ENCODE measurements at places on chromosomes 4 and X.

- DNase-seq = no peak
These were observed 46.1 kb downstream of the CXorf58 start for GRCh38 chrX:23953908-23954269.

DNA sequence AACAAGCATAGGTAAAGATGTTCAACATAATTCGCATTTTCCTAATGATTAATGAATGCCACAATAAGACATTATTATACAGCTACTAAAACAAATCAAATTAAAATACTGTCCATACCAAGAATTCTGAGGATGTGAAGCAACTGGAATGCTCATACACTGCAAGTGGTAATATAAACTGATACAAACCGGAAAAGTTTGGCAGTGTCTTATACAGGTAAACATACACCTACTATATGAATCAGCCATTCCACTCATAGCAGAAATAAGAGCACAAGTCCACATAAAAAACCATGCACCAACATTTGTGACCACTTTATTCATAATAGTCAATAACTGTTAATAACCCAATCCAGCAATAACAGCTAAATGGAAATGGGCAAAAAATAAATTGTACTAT lies 79.3 kb downstream of the FBXW7 start:
- no peak for DNase-seq

DNA sequence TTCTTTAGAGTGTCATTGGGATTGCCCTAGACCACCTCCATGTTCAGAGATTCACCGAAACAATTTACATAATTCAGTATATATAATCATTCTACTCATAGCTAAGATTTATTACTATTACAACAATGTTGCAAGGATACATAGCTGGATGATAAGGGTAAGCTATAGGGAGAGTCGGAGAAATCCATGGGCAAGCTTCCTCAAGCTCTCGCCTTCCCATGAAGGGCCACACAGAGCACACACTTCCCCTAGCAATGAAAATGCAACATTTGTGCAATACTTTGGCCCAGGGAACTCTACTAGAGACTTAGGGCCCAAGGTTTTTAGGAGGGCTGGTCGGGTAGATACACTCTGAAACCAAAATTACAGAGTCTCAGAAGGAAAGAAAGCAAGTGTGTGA lies 49.7 kb upstream of the ABCG2 start:
- DNase-seq = no peak

- no peak for DNase-seq
These were observed 9.9 kb upstream of the SPATA4 start for GRCh38 chr4:176205299-176205698.

DNA sequence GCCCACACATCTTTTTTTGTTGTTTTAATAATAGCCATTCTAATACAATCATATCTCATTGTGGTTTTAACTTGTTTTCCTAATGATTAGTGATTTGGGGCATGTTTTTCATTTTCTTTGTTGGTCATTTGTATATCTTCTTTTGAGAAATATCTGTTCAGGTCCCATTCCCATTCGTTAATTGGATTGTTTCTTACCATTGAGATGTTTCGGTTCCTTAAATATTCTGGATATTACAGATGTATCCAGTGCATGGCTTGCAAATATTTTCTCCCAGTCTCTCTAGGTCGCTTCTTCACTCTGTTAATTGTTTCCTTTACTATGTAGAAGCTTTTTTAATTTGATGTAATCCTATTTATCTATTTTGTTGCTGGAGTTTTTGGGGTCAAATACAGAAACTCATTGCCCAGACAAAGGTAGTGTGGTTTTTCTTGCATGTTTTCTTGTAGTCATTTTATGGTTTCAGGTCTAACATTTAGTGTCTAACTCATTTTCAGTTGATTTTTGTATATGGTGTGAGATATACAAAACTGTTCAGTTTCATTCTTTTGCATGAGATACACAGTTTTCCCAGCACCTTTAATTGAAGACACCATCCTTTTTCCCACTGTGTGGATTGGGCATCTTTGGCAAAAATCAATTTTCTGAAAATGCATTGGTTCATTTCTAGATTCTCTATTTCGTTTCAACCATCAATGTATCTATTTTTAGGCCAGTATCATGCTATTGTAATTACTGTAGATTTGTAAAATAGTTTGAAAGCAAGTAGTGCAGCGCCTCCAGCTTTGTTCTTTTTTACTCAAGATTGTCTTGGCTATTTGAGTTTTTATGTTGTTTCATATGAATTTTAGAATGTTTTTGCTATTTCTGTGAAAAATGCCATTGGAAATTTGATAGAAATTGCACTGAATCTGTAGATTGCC lies 195.9 kb downstream of the SCFD2 start:
- DNase-seq = no peak

- DNase-seq = no peak
These were observed 4.3 kb upstream of the IL21 start for GRCh38 chr4:122625156-122625555.

- no peak for DNase-seq
These were observed 88.0 kb downstream of the ARSF start for GRCh38 chrX:3129256-3129655.

GRCh38 chr4:160894809-160895208 lies 1269.0 kb downstream of the FSTL5 start:
- no peak for DNase-seq

DNA sequence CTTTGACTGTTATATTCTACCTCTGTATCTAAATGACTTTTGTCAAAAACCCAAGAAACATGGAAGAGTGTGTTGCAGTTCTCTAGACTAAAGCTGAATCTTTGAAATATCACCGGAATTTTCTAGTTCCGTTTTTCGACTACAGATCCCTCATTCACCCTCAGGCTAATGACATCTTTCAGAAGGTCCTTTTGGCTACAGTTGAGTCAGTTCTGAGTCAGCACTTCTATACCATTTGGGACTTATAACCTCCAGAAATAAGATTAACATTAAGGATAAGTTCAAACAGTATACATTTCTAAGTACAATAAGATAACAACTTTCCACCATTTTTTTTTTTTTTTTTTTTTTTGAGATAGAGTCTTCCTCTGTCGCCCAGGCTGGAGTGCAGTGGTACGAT lies 331.0 kb upstream of the CPXCR1 start:
- no peak for DNase-seq

DNA sequence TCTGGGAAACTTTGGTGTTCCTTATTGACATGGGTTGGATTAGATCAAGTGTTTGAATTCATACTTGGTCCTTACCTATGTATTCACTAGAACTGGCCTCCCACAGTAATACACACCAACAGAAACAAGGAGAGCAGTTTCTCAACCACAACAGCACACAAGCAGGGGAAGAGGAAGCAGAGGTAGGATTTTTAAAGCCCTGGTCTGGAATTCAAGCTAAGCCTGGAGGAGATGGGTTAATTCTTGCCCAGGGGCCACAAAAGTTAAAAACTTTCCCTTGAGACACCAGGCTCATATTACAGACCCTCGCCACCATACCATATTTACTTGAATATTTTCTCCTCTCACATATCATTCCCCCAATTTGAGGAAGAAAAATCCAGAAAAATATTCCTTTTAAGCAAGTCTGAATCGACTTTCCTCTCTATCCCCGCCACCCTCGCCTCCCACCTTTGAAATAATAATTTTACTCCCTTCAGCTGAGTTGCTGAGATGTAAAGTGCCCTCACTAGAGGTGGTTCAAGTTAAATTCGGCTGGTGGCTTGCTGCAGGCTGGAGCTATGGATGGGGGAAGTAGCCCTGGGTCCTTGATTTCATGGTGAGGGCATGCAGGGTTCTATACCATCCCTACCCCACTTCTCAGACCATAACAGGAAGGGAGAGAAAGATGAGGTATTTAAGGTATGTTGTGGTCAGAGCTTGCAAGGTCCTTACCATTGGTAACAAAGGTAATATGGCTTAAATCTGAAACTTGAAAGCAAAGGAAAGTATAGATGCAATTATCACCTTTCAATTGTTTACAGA lies 440.2 kb downstream of the INPP4B start:
- no peak for DNase-seq

GRCh38 chr4:98680806-98681205 lies 22.4 kb upstream of the TSPAN5 start:
- no peak for DNase-seq

- DNase-seq = no peak
These were observed 251.7 kb upstream of the MAD2L1 start for GRCh38 chr4:120318196-120318846.

GRCh38 chr4:6840062-6840976 lies 57.8 kb downstream of the KIAA0232 start:
- DNase-seq = no peak

- no peak for DNase-seq
These were observed 121.3 kb downstream of the PRDM5 start for GRCh38 chr4:120801137-120801758.

- no peak for DNase-seq
These were observed 31.0 kb downstream of the OSTC start for GRCh38 chr4:108681321-108681809.

- DNase-seq = peak; percentile 11
These were observed 907.6 kb upstream of the EPHA5 start for GRCh38 chr4:66577922-66578321.

GRCh38 chr4:145528601-145529000 lies 46.9 kb downstream of the SMAD1 start:
- DNase-seq = no peak

- DNase-seq = no peak
These were observed 24.9 kb downstream of the TKTL2 start for GRCh38 chr4:163448540-163449203.

DNA sequence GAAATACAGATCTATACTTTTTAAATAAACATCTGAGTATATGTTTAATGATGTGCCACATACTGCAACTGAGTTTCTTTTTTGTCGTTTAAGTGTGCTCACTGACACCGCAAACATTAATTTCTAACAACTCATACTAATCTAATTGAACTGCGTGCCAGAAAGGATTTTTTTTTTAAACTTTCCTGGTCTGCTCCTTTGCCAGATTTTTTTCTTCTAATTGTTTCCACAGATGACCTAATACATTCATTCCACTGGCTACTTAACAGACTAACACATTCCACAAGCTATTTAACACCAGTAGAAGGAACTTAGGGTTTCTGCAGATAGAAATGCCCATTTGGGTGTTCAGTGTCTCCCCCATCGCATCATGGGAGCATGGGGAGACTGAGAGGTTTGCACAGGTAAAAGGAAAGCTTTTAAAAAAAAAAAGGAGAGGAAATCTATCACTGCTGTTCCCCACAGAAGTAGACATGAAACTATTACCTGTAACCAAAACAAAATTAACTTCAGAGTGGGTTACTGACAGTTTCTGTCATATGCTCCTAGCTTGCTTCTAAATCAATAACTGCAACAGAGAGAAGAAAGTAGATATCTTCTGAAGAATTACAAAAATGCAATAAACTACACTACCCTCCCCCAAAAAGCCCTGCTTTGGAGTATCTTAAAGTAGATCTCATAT lies 31.6 kb downstream of the SH3KBP1 start:
- no peak for DNase-seq

GRCh38 chr4:158065176-158065575 lies 107.6 kb downstream of the GASK1B start:
- no peak for DNase-seq

GRCh38 chrX:78029663-78030062 lies 60.2 kb upstream of the PGAM4 start:
- DNase-seq = no peak

GRCh38 chr4:148808416-148808815 lies 366.2 kb upstream of the NR3C2 start:
- no peak for DNase-seq

- DNase-seq = no peak
These were observed 24.5 kb downstream of the RBMX start for GRCh38 chrX:136856050-136856449.

DNA sequence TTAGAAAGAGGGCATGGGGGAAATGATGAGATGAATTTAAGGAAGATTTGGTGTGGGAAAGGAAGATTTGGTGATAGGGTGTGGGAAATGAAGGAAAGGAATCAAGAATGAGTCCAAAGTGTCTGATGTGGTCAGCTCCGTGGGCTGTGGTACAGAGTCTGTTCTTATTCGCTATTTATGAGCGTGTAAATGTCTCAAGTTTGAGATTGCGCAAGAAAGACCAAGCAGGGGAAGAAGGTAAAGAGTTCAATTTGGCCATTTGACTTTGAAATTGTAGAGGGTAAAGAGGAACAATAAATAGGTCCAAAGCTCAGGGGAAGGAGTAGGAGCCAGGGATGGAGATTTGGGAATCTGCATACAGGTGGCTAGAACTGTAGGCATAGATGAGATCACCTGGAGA lies 11.3 kb upstream of the SMS start:
- no peak for DNase-seq

- no peak for DNase-seq
These were observed 6.0 kb downstream of the ACSL1 start for GRCh38 chr4:184819786-184820185.

DNA sequence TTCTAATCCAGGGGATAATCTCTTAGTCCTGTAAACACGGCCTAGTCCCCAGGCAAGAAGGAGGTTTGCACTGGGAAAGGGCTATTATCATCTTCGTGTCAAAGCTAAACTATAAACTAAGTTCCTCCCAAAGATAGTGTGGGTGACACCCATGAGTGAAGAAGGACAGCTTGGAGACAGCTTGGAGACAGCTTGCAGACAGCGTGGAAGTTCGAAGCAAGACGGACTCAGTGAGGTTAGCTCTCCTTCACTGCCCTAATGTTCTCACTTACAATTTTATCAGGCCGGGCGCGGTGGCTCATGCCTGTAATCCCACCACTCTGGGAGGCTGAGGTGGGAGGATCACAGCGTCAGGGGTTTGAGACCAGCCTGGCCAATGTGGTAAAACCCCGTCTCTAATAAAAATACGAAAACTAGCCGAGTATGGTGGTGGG lies 19.2 kb upstream of the PLCXD1 start:
- DNase-seq = no peak

DNA sequence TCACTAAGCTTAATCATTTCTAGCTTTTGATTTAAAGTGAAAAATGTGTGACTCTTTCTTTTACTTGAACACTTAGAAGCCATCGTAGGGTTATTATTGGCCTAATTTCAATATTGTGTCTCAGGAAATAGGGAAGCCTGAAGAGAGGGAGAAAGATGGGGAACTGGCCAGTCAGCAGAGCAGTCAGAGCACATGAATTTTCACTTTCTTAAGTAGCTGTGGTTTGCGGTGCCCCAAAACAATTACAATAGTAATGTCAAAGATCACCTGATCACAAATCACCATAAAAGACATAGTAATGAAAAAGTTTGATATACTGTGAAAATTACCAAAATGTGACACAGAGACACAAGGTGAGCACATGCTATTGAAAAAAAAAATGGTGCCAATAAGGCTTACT lies 45.5 kb downstream of the CENPC start:
- DNase-seq = no peak

- DNase-seq = no peak
These were observed 53.8 kb upstream of the TBC1D14 start for GRCh38 chr4:6855692-6856297.

DNA sequence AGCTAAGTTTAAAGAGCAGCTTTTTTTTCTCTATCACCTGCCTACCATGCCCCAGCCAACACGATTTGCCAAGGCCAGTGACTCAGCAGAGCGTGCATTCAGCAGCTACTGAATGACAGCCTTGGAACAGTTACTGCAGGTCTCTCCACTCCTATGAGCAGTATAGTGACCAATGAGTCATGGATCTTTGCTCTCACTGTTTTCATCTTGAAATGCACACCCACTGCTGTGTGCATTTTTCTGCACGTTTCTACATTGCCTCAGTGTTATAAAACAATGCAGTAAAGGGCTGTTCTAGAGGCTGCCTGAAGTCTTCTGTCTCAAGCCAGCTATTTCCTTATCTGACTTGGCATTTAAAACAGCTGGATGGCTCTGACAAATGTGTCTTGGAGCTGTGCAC lies 66.0 kb upstream of the C4orf54 start:
- no peak for DNase-seq

- no peak for DNase-seq
These were observed 130.3 kb upstream of the GALNT7 start for GRCh38 chr4:173038192-173038896.

GRCh38 chr4:101366331-101366730 lies 19.0 kb upstream of the PPP3CA start:
- no peak for DNase-seq

GRCh38 chr4:145773581-145774234 lies 93.8 kb downstream of the C4orf51 start:
- no peak for DNase-seq

All from NCI-H774 (cell line).